ENCODE measurements at places on chromosomes 6 and 20.

GRCh38 chr20:55143601-55144000 is 668.2 kb downstream of the DOK5 start:
- DNase-seq, result no peak

GRCh38 chr20:10832141-10832540 is 158.3 kb upstream of the JAG1 start:
- no peak for DNase-seq

DNA sequence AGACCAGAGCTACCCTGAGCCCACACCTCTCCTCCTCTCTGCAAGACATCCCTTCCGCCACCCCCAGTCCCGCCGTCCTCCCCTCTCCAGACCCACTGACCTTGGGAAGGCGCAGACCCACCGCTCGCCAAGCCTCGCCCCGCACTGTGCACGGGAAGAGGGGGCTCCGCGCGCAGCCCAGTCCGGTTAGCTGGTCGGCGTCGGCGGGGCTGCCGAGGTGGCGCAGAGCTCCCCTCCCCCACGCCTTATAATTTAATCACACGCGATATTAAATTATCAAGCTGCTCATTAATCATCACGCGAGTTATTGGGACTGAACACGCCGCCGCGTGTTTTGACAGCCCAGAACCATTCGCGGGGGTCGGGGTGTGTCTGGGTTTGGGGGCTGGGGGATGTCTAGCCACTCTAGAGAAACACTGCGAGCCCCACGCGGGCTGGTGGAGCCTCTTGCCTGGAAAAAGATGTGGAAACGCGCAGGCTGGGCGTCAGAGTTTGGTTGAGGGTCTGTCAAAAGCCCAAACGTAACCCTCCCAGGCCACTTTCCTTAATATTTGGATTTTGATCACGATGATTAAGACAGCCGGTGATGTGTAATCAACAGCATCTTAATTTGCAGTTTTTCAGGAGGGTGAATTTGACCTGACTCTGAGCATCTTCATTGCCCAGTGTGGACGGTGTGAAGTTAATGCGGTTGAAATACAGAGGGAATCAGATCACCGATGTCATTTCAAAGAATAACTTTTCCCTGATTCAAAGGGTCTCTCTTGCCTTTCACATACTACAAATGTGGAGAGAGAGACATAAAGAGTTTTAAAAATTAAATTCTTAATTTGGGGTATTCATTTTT is at the start of gene LINC00237:
LINC00237 (minus strand) TSS at position 188 of the 847 bp plus-strand sequence.
- DNase-seq, result no peak

DNA sequence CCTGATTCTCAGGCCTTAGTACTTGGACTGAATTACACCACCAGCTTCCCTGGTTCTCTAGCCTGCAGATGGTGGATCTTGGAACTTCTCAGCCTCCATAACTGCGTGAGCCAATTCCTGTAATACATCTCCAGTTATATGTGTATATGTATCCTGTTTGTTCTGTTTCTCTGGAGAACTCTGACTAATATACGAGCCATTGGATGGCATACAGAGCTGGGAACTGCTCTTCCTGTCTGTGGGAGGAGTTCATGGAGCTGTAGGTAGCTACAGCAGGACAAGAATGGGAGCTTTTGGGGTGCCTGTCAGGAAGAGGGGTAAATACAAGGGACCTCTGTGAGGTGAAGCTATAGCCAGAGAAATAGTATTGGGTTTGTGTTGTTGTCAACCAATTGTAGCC is 41.2 kb downstream of the TMEM14A start:
- no peak for DNase-seq

GRCh38 chr6:25640446-25640845 is 11.6 kb upstream of the SCGN start:
- no peak for DNase-seq

GRCh38 chr6:147065786-147066185 is 138.4 kb upstream of the STXBP5 start:
- DNase-seq, result peak; percentile 22

DNA sequence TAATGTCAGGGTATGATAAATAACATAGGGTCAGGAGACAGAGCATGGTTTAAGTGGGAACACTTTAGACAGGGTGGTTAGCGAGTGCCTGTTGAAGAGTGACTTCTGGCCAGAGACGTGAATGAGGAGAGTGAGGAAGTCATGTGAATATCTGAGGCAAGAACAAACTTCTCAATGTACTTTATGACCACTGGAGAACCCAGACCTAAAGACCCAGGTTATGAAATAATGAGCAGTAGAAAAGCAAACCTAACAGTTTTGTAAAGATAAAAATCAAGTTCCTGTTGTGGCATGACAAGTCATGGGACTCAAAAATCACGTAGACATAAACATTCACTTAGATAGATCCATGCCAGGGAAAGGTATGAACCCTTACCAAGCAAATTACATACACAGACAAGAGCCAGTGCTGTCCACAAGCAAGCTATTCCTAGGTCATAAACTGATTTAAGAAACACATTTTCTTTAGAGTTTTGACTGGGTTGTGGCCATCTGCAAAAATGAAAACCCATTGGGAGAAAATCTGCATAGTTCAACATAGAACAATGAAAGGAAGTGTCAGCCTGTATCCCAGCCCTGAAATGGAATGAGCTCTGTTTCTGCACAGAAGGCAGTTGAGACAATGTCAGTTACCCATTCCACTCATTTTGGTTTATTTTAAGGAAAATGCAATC is 2.2 kb upstream of the MYCT1 start:
- no peak for DNase-seq

- no peak for DNase-seq
Observed at GRCh38 chr6:17780061-17780460, 73.3 kb upstream of the NUP153 start.

DNA sequence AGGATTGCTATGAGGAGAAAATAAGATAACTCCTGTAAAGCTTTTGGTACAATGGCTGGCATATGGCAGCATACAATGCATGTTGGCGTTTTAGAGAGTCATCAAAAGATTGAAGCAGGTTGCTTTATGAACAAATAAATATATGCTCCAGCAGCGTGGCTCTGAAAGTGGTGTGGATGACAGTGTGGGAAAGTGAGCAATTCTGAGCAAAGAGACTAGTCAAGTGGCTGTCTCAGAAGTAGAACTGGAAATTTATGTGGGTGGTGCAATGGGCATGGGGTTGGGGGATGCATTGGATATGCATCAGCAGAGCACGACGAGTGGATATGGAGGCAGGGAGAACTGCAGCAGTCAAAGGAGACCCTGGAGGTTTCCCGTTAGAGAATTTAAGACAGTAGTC is 66.2 kb upstream of the PHACTR2 start:
- DNase-seq, result no peak

DNA sequence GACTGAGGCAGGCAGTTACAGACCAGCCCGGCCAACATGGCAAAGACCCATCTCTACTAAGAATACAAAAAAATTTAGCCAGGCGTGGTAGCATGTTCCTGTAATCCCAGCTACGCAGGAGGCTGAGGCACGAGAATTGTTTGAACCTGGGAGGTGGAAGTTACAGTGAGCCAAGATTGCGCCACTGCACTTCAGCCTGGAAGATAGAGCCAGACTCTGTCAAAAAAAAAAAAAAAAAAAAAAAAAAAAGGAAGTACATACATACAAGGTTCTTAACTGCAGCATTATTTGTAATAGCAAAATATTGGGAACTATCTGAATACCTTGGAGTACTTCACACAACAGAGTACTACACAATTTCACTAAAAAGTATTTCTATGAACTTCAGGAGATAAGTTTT is 183.5 kb upstream of the OLIG3 start:
- no peak for DNase-seq

DNA sequence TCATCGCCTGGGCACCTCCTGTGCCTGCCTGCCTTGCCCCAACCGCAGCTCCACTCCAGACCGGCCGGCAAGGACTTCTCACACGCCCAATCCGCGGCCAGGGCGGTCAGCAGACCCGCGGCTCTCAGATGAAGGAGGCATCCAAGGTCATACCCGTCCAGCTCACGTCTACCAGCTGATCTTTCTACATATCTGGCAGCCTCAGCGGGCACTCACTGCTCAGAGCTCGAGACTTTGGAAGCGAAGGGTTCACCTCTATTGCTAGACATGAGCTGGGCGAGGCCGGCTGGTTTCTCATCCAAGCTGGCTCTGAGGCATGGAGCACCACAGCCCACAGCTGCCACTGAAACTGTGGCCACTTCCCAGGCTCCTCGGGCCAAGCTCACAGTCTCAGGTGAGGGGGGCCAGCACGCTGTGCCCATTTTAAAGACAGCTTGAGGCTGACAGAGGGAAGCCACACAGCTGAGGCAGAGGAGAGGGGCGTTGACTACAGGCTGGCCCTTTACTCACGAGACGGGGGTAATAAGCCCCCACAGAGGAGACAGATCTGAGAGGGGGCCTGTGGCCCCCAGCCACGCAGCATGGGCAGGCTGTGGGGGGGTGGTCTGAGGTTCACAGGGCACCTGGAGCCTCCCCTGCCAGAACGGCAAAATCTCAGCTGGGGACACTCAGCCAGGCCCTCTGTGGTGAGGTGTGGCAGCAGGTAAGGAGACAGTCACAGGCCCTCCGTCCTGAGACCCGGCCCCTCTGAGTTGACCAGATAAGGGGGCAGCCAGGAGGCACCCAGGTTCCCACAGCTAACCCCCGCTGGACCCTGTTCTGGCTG is 2.0 kb downstream of the LAMA5 start:
- no peak for DNase-seq

Measured in NCI-H2081 (cell line).